ENCODE measurements at places on chromosomes 6 and 20. TPM values are rescaled to one million over a fixed set of nuclear protein-coding genes. Genes with fewer than 3 reads are reported as not detected.

- DNase-seq, result peak; percentile 59
These were observed 21.6 kb upstream of the FKBP5 start for GRCh38 chr6:35710241-35710847.

The OOEP gene
- 0.40 TPM for total RNA-seq

The ZC2HC1B gene
- 0.23 TPM for total RNA-seq

The TRAPPC3L gene
- total RNA-seq, result not detected
